Panc1 (cell line): ENCODE measurements at places on chromosomes 13 and 19.

- DNase-seq, result no peak
Measured at GRCh38 chr19:10916602-10917001, 11.8 kb downstream of the YIPF2 start.

GRCh38 chr19:49997709-49998108 lies 27.5 kb downstream of the VRK3 start:
- DNase-seq, result no peak

GRCh38 chr19:5679289-5680083 lies 830 bp downstream of the MICOS13 start:
- no peak for DNase-seq

DNA sequence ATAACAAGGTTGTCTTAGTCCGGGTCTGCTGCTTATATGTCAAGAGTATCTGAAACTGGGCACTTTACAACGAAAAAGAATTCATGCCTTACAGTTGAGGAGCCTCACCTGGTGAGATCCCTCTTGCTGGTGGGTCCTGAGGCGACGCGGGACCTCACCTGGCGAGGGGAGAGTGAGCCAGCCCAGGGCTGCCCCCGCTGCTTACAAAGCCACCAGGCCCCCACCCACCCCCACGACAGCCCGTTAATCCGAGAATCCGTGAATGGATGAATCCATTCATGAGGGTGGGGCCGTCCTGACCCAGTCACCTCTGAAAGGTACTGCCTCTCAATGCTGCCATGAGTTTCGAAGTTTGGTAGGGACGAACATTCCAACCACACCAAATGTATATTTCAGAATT lies 54.0 kb upstream of the F7 start:
- DNase-seq, result no peak

- DNase-seq, result no peak
Measured at GRCh38 chr19:30775956-30776355, 403.8 kb downstream of the ZNF536 start.

DNA sequence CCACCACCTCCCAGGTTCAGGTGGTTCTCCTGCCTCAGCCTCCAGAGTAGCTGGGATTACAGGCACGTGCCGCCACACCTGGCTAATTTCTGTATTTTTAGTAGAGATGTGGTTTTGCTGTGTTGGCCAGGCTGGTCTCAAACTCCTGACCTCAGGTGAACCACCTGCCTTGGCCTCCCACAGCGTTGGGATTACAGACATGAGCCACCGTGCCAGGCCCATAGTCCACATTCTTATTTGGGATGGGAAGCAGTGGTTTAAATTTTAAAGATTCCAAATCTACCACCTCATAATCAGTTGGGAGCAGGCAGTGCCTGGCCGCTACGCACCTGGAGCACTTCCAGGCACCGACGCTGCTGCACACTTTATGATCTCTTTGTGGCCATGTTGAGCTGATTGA lies 160.6 kb upstream of the SOX1 start:
- DNase-seq, result no peak

DNA sequence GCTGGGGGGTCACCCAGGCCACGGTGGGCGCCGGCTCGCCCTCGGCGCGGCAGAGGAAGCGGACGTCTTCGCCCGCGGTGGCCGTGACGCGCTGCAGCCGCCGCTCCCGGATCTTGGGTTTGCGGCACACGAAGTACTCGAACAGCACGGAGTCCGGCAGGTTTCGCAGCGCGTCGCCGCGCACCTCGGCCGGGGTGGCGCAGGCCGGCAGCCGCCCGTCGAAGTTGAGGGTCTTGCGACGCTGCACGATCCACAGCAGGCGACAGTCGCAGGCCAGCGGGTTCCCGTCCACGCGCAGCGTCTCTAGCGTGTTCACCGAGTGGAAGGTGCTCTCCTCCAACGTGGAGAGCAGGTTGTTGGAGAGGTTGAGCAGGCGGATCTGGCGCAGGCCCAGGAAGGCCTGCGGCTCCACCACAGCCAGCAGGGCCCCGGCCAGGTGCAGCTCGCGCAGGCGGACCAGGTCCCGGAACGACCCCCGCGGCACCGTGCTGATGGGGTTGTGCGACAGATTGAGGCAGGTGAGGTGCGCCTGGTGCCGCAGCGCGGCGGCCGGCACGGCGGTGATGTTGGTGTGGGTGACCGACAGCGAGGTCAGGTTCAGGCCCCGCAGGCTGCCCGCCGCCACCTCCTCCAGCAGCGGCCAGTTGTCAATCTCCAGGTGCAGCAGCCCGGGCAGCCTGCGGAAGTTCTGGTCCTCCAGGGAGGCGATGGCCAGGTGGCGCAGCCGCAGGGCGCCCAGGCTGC lies 8.6 kb upstream of the PEAK3 start:
- DNase-seq, result no peak

DNA sequence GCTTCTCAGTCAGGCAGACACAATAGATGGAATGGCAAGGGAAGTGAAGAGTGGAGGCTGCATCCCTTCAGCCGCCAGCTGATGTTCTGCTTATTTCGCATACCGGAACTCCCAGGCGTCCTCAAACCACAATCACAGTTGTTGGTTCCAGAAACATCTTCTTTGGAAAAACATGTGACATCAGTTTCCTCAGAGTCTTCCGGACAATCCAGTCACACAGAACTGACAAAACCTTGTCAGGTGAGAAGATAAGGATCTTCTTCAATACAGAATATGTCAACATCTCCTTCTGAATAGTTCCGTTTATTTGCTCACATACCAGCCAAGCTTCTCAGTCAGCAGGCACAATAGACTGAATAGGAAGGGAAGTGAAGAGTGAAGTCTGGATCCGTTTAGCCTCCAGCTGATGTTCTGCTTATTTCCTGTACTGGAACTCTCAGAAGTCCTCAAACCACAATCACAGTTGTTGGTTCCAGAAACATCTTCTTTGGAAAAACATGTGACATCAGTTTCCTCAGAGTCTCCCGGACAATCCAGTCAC lies 45.1 kb upstream of the CEACAM21 start:
- no peak for DNase-seq

- DNase-seq, result no peak
Measured at GRCh38 chr13:33636243-33636642, 181.7 kb upstream of the RFC3 start.

- DNase-seq, result no peak
Measured at GRCh38 chr13:37886879-37887278, 17.3 kb upstream of the TRPC4 start.

DNA sequence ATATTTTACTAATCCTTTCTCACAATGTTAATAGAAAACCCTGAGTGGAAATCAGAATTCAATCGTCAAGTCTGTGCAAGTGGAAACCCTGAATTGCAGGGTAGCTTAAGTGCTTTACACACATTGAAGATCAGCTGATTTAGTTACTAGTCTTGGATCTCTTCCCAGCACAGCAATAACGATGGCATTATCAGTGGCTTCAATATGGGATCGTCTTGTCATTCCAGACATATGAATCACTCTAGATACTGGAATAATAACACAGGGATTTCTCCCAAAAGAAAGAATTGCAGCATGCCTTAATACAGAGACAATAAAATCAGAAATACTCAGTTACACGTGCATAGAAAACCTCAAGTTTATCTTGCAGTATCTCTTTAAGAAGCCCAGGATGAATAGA lies 12.6 kb upstream of the METTL21C start:
- DNase-seq, result no peak

DNA sequence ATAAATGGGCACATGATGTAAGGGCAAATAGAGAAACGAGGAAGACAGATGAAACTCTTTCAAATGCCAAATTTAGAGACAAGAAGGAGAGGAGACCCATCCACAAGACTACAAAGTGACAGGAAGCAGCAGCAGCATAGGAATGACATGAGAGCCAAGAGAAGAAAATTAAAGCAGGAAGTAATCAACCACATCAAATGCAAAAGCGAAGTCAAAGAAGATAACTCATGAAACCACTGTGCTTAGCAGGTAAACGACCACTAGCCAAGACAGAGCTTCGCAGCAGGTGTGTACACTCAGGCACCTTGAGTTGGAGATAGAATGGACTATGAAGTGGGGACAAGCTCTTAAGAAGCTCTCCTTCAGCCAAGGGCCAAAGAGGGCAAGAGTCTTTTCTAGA lies 64.1 kb downstream of the KLF12 start:
- DNase-seq, result no peak

DNA sequence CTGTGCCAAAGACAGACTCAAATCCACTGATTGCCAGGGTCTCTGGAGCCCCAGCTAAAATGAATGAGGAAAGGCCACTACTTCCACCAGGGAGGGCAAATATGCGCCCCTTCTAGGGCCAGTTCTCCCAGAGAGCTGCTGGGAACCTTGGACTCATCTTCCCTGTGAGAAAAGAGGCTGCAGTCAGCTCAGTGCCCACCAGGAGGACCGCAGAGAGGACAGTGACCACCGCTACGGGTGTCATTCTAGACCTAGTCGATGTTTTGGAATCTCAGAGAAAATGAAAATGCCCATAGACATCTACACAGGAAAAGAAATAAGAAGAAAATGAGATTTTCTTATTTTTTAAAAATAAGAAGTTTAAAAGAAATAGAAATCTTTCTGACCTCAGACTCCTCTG lies 235.1 kb downstream of the UQCRFS1 start:
- no peak for DNase-seq

GRCh38 chr13:38045278-38046048 lies 175.9 kb upstream of the TRPC4 start:
- no peak for DNase-seq

- no peak for DNase-seq
Measured at GRCh38 chr19:36572593-36573019, 486 bp downstream of the ZNF529 start.

- no peak for DNase-seq
Measured at GRCh38 chr13:48641404-48641803, 12.3 kb upstream of the CYSLTR2 start.

DNA sequence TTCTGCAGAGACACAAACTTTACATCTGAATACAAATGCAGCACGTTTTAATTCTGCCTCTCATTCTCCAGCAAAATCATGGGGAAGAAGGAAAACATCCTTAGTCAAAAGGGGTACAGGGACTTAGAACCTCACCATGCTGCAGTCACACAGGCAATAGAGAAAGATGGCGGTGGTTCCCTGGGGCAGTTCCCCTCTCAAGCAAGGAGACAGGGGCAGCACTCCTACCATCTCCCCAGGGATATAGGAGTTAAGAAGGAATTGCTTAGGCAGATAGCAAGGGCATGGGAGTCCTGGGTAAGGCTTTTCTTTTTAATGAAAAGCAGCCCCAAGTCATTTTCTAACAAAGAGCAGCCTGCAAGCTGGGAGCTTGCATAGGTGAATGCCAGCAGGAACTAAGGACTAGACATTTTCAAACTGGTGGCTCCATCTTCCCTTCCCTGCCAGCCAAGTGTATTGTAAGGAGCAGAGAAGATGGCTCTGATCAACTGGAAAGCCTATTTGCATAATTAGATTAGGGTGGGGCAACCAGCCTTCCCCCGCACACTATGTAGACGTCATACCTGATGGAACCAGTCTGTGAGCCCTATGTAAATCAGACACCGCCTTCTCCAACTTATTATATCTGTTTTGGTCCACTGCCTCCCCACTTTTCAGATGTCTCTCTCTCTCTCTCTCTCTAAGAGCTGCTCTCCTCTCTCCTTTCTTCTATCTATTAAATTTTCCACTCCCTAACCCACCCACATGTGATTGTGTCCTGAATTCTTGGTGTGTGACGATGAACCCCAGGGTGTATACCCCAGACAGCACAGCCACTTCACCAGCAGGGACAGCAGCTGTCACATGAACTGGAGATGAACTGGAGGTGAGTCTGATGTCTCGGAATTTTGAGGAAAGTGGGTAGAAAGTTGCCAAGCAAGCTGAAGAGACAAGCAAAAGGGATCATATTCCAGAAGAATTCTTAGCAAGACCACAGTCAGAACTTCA lies 514.5 kb downstream of the IRS2 start:
- DNase-seq, result peak; percentile 71

DNA sequence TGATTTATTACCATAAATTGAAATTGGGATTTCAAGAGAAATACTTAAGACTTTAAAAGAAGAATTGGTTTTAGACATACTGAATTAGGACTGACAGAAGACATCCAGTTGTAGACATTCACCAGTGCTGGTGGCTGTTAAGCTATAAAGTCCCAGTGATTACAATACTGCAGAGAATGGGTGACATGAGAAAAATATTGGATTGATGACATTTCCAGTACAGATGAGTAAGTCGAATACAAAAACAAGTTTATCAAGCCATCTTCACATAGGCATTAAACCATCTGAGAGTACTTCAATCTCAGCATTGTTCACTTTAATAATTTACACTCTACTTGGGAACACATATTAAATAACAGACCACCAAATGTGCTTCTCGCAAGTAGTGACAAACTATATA lies 66.8 kb downstream of the TBC1D4 start:
- no peak for DNase-seq

DNA sequence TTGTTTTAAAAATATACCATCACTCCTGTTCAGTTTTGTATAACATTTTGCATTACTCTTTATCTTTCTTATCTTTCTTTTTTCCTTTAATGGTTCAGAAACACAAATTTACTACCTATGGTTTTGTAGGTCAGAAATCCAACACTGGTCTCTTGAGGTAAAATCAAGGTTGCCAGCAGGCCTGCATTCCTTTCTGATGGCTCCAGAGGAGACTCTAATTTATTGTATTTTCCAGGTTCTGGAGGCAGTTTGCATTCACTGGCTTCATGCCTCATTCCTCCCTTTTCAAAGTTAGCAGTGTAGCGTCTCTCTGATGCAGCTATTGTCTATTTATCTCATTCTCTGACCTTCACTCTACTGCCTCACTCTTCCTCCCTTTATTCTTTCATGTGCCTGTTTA lies 767.4 kb downstream of the SLITRK6 start:
- DNase-seq, result no peak

GRCh38 chr13:32246468-32246867 lies 68.7 kb downstream of the ZAR1L start:
- DNase-seq, result peak; percentile 13

DNA sequence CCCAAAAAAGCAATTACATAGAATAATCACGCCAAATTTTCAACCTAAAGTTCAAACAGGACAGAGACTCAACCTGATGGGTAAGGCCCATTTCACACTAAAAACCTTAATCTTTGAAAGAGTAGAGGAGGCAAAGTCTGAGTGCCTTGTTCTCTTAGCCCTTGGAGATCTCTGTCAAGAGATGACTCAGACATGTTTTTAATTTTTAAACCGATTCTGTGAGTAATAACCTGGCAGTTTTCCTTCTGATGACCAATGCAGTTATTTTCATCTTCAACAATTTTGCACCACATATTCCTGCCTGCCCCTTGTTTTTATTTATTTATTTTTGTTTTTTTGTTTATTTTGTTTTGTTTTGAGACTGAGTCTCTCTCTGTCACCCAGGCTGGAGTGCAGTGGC lies 11.5 kb upstream of the TNFSF9 start:
- DNase-seq, result peak; percentile 89

- DNase-seq, result no peak
Measured at GRCh38 chr19:29845574-29846176, 33.9 kb downstream of the CCNE1 start.

- no peak for DNase-seq
Measured at GRCh38 chr19:1211494-1212234, 6.1 kb downstream of the STK11 start.

DNA sequence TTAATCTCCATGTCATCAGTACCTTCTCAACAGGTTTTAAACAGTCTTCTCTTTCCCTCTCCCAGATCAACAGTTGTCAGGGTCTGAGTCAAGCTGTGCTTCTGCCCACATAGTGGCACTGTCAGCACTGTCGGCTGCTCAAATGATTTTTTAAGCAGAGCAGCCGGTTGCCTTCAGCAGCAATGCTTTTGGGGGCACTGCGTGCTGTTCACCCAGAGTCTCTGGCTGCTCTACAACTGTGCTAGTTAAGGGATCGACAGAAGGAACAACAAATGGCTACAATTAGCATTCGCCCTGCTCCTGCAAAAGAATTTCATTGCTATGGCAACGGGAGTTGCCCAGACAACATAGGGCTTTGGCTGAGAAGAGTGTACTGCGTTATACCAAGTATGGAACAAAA lies 412.9 kb downstream of the DIAPH3 start:
- DNase-seq, result no peak
